ENCODE measurements at places on chromosomes 1 and 21.

DNA sequence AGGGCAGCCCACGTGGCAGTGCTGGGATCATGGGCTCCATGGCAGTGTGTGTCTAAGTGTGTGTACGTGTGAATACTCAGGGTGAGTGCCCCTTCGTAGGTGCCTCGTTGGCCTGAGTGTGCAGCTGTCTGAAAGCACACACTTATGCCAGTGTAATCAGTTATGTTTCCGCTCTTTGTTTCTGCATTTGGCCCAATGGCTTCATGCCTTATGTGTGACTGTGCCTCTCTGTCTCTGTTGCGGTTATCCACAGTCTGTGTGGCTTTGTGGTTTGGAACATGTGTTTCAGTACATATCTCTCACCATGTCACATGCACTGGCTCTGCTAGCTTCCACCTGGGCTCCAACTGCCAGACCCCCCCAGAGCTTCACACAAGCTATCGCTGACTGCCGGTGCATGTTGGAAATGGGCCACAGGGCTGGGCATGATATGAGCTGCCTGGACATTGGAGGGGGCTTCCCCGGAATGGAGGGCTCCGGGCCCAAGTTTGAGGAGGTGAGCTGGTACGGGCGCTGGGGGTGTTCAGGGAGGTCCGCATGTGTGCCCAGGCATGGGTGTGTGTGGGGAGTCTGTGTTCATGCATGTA, 70.3 kb upstream of the TINAGL1 start:
- DNase-seq = no peak

- DNase-seq = no peak
Observed at GRCh38 chr1:222769181-222769580, 32.2 kb downstream of the FAM177B start.

DNA sequence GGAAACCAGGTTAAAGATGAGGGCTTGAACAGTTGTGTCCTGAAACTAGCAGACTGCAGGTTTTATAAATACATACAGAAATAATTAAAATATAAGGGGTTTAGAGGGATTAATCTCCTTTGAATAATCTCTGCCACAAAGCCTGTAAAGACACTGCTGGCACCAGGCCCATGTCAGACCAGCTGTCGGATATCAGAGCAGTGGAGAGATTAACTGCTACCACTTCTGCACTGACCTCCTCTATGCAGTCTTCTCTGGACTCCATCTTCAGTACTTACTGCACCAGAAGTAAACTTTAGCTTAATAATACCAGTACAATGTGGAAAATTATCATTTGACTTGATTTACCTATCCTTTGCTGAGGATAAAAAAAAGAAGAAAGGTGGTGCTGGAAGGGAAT, 128.6 kb downstream of the LHX4 start:
- no peak for DNase-seq

DNA sequence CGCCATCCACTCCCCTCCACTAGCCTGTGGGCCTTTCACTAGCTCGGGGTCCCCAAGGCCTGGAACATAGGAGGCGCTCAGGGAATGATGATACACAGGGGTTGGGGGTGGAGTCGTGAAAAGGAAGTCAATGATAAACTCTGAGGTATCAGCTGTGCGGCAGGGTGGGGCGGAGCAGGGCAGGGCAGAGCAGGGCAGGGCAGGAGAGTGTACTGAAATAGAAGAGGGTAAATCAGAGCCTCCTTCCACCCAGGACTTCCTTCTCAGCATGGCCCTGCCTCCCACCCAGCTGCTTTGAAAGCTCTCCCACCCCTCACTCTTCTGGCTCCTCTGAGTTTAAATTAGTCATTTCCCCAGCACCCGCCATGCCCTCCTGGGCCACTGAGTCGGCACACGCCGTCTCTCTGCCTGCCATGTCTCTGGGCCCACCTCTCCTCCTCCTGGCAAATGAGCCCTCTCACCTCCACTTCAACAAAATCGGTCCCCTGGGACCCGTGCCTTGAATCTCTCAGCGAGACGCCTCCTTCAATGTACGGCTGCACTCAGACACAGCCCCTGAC, 16.9 kb downstream of the CAPZB start:
- no peak for DNase-seq
